ENCODE measurements at places on chromosomes 1 and 21.

GRCh38 chr1:202143011-202143767 lies 1.3 kb downstream of the ARL8A start:
- DNase-seq, result peak; percentile 75

- no peak for DNase-seq
Measured at GRCh38 chr1:39656391-39656790, 15.5 kb downstream of the NT5C1A start.

GRCh38 chr1:202240956-202241355 lies 47.4 kb downstream of the LGR6 start:
- no peak for DNase-seq

GRCh38 chr1:64000021-64000420 lies 203.4 kb upstream of the UBE2U start:
- DNase-seq, result no peak

GRCh38 chr1:22132517-22133235 lies 10.2 kb downstream of the WNT4 start:
- no peak for DNase-seq

- DNase-seq, result peak; percentile 99
Measured at GRCh38 chr1:221097479-221098281, 218.4 kb downstream of the HLX start.

- DNase-seq, result no peak
Measured at GRCh38 chr1:78234496-78234895, 188.7 kb downstream of the GIPC2 start.
